ENCODE measurements at places on chromosomes 12 and 14. TPM values are rescaled to one million over a fixed set of nuclear protein-coding genes. Genes with fewer than 3 reads are reported as not detected.

Gene EPYC
- not detected for total RNA-seq

Gene MYL6B
- total RNA-seq, result 75.6 TPM

Gene TMEM263
- 31.8 TPM for total RNA-seq

Gene KRT75
- 0.19 TPM for total RNA-seq
